DMS153 (cell line): ENCODE measurements at places on chromosomes 11 and 22.

- no peak for DNase-seq
These were observed 361.5 kb downstream of the CTTN start for GRCh38 chr11:70759846-70760245.

- no peak for DNase-seq
These were observed 71.0 kb downstream of the CYP2R1 start for GRCh38 chr11:14821031-14821430.

DNA sequence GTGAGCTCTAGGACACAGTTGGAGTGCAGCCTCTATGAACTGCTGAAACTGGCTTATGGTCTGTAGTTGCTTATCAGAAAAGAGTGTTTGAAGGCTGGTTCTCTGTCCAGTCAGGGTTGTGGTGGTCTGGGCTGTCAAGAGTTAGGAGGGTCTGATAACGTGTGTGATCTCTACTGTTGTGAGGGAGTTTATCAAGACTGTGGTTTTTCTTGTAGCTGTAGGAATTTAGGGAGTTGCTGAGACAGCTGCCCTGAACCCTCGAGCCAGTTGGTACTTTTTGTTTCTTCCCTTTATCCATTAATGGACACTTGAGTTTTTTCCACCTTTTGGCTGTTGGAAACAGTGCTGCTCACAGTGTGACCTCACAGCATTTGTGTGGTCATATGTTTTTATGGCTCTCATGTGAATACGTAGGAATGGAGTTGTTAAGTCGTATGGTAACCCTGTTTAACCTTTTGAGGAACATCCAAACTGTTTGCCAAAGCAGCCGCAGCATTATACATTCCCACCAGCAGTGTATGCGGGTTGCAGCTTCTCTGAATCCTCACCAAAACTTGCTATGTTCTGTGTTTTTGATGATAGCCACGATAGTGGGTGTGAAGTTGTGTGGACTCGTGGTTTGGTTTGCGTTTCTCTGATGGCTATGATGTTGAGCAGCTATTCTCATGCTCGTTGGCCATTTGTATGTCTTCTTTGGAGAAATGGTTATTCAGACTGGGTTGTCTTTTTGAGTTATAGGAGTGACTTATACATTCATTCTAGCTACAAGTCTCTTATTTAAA, 20.9 kb upstream of the DGCR8 start:
- no peak for DNase-seq

DNA sequence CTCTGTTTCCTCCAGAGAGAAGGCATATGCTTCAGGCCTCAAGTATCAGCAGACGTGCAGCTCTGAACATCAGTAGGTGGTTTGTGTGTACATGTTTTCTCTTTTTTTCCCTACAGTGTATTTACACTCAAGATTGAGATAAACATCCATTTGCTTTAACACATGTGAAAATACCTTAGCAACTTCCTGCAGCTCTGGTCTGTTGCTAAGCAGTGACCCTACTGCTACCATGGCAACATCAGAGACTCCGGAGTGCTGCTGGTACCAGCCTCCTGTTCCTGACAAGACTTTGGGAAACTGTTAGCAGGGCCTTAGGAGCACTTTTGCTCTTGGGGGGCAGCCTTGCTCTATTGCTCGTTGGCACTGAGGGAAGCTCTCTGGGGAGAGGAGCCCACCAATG, 221.2 kb upstream of the PLET1 start:
- DNase-seq, result peak; percentile 33

DNA sequence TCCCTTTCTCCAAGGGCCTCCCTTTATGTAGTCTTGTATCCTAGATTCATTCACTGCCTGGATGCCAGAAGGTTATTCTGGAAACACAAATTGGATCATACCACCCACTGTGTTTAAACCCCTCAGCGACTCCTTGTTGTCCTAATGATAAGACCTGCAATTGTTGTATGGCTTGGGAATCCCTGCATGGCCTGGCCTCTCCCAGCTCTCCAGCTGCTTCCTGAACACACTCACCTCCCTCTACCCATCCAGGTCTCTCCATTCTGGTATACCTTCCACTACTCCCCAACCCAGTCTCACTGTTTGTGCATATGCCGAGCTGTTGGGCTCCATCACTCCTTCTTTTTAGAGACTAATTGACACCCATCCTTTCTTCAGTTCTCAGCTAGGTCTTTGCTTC, 124.3 kb upstream of the ALX4 start:
- DNase-seq, result peak; percentile 83
